NCI-H187 treated with DMSO at 0.1 percent for 48 hours (cell line): ENCODE measurements at places on chromosomes 7 and 10.

DNA sequence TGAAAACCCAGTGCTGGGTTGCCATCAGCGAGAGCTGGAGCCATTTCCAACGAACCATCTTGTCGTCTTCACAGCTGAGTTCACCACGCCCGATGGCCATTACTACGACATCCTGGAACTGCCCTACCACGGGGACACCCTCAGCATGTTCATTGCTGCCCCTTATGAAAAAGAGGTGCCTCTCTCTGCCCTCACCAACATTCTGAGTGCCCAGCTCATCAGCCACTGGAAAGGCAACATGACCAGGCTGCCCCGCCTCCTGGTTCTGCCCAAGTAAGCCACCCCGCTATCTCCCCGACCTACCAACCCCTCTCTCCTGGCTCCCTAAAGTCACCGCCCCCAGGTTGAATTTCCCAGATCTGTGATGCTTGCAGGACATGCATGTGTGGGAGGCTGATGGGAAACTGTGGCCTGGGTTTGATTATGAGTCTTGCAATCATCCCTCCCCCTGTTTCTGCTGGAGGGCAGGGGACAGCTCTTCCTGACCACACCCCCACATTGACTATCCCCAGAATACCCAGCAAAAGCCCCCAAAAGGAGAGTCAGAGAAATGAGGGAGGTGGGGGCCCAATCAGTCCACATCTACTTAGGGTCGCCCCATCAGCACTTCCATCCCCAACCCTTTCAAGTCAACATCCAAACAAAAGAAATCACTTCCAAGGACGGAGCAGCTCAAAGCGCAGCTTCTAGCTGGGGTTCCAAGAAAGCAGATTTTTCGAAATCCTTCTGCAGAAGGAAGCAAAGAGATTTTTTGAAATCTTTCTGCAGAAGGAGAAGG, 6.9 kb downstream of the SERPINE1 start:
- DNase-seq, result no peak

- no peak for DNase-seq
These were observed 214.3 kb downstream of the NEBL start for GRCh38 chr10:20682782-20683181.

GRCh38 chr10:113382691-113383090, 170.2 kb upstream of the HABP2 start:
- no peak for DNase-seq

GRCh38 chr10:71611131-71611530, 108.4 kb downstream of the C10orf105 start:
- DNase-seq, result no peak

DNA sequence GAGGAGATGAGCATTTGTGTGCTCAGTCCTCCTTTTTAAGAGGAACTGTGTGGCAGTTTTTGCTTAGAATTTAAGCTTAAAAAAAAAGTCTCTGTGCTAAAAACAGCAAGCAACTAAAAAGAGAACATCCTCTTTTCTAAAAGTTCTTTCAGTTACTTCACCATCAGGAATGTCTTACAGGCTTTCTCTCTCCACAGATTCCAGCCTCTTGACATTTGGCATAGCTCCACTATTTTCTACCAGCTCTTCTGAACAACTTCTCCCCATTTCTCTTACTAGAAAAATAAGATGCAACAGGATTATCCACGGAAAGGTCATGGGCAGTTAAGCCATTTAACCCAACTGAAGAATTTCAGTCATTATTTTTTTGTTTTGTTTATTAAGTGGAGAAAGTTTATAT, 13.2 kb downstream of the PCLO start:
- no peak for DNase-seq

GRCh38 chr7:11767148-11767547, 64.8 kb downstream of the THSD7A start:
- no peak for DNase-seq

- no peak for DNase-seq
These were observed 766 bp downstream of the BAMBI start for GRCh38 chr10:28677888-28678686.

DNA sequence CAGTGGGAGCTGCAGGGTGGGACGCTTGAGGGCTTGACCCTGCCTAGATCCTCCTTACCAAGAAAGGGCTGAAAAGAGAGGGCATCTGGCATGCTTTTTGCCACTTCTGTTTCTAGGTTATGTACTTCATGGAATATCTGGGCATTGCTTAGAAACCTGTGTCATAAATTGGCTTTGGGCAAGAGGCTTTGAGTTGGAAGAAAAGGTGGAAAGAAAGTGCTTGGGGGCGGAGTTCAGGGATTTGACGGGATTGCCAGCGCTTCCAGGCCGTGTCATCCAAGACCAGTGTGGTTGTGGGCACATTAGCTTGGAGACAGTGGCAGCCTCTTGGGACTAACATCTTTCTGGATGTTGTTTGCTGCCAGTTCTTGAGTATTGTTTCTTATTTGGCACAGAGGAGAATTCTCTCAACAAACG, 825 bp downstream of the ZNF862 start:
- no peak for DNase-seq

GRCh38 chr7:32259931-32260596, 189.9 kb upstream of the PDE1C start:
- no peak for DNase-seq
